ENCODE measurements at places on chromosomes 16 and 17.

DNA sequence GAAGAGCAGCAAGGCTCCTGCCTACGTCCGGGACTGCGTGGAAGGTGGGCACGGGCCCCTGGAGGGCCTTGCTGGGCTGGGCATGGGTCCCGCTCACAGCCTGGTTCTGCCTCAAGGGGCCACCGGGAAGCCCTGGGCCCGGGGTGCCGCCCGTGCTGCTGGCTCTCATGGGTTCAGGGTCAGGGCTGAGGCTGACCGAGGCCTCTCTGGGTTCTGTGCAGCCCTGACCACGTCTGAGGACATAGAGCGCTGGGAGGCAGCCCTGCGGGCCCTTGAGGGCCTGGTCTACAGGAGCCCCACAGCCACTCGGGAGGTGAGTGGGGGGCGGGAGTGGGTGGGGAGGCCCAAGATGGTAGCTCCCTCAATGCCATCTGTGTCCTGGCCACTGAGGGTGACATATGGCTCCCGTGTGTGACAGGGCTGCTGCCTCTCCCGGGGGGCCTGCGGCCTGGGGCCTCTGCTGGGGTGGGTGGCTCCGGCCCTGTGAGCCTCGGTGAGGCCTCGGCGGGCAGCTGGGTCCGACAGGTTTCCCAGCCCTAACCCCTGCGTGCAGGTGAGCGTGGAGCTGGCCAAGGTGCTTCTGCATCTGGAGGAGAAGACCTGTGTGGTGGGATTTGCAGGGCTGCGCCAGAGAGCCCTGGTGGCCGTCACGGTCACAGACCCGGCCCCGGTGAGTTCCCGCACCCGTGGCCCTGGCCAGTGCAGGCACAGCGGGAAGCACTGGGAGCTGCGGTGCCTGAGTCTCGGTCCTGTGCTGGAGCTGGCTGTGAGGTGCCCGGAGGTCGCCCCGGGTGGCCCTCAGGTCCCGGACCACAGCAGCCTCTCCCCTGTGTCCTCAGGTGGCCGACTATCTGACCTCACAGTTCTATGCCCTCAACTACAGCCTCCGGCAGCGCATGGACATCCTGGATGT lies 9.2 kb downstream of the TELO2 start:
- DNase-seq = no peak

DNA sequence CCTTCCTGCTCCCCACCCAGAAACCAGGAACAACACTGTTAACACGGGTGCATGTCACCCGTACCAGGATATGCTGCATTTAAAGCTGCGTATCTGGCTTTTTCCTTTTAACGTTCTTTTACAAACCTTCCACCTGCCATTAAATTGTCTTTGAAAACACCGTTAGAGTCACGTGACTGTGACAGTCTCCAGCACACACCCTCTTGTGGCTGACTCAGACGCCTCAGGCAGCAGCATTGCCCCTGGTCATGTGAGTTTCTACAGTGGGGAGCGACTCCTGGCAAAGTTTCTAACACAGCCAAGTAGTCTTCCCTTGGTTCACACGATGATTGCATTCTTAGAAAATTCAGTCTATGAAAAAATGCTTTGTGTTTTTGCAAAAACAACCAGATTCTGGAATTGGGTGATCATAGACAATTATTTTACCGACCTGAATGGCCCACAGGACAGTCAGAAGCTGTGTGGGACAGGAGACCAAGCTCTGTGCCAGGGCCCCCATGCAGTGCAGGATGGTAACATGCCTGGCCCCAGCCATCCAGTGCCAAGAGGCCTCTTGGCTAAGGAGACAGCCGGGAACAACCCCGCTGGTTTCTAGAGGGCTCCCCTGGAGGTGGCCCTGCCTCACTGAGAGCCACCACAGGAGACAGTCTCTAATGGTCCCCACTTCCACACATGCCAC lies 199.1 kb downstream of the KATNIP start:
- DNase-seq = no peak

DNA sequence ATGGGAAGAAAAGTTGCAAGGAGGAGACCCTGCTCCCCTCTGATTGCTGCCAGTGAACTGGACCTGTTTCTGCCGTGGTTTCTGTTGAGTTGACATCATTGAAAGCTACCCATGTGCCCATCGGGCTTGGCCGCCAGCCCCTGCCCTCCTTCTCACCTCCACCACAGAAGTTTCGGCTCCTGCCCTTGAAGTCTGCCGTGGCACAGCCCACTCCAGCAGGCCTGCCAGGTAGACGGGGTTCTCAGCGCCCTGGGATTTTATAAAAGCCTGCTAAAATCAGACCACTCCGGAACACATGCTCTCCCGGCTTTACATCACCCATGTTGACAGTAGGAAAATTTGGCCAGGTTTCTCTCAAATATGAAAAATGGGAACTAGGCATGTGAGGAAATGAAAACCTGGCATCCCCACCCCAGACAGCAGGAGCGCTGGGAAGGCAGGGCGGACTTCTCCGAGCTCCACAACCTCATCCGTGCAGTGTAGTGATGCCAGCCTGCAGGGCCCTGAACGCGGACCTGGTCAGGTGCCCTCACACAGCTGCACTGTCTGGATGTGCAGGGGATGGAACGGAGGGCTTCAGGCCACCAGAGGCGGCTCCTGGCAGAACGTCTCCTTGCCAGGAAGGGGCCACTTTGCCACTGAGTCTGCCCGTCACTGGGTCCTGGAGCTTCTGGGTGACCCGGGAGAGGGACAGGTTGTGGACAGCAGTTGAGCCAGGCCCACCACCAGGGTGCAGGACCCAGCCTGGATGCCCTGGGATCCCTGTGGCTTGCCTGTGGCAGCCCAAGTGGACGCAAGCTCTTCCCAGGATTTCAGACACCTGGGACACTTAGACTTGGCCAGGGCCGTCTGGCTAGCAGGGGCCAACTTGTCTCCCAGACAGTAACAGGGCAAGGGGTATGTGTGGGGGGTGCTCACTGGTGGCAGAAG lies 6.9 kb upstream of the GSE1 start:
- no peak for DNase-seq

DNA sequence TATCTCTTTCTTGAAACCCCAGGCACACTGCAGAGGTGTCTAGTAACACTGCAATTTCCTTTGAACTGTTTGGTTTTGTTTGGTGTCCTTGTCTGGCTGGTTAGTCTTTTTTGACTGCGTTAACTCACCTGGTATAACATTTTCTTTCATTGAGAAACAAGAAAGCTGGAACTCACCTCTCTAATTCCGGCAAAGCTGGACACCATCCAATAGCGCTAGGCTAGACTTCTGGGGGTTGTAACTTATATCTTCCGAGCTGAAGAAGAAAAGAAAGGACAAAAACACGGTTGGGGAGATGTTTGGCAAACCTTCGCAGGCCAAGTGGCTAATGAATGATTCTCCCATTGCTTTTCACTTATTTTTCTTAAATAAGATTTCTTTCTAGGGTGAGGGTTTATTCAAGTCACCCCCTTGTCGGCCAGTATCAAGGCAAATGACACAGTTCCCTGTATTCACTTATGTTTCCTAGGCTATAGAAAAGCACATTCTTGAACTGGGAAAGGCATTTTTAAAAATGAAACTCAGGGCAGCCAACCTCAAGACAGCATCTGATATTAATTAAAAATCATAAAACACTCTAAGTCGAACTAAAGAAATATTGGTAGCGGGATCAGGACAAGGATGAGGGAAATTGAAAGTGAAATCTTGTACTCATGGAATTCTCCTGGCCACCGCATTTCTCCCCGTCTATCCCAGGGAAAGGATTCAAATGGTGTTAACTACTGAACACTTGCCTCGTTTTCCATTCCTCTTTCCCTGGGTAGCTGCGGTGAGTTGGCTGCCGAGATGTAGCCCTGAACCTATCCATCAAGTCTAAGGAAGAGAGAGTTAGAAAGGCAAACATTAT lies 95.9 kb upstream of the ZFHX3 start:
- no peak for DNase-seq

DNA sequence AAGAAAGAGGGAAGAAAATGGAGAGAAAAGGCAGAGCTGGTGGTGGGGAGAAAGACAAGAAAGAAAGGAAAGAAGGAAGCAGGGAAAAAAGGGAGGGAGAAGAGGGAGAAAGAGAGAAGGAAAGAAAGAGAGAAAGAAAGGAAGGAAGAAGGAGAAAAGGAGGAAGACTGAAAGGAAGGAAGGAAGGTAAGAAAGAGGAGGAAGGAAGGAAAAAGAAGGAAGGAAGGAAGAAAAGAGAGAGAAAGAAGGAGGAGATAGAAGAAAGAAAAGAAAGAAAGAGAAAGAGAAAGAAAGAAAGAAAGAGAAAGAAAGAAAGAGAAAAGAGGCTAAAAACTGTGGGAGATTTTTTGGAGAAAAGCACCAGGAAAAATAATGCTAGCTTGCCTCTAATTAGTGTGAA lies 561.4 kb upstream of the GOT2 start:
- DNase-seq = no peak
